ENCODE measurements at places on chromosomes 4 and X.

GRCh38 chr4:17168571-17168970 is 270.1 kb upstream of the LDB2 start:
- DNase-seq, result no peak

GRCh38 chrX:11764602-11765067 is 6.6 kb downstream of the MSL3 start:
- DNase-seq, result no peak

GRCh38 chr4:48270951-48271473 is 1.4 kb upstream of the TEC start:
- DNase-seq, result no peak

GRCh38 chr4:8051644-8052043 is 107.0 kb downstream of the ABLIM2 start:
- no peak for DNase-seq

DNA sequence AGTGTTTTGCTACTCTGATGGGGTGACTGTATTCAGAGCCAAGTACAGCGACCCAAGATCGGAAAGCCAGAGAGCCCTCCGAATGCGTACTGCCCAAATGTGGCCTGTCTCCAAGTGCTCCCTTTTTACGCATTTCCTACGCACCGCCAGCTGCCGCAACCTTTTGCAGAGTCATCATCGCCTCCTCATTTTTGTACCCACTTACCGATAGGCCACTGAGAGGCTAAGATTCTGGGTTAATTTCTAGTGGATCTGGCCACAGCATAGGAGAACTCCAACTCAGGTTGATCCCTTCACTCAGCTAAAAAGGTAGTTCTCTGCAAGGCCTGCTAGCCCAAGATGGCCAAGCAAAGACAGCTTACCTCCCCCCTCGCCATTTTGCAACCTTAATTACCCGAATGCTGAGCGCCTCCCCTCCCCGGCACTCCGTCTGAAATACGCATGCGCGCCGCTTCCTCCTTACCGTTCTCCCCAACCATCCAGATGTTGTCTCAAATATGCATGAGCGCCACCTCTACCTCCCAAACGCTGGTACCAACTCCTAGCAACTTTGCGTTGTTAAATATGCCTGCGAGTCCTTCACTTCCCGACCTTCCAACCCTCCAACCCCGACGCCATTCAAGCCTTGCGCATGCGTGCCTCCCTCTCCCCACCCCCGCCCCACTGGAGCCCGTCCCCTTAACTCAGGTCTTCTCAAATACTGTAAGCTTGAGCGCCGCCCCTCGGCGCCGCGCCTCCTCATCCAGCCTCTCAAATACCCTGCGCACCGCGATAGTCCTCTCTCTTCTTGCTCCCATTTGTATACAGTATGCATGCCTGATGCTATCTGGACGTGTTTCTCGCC is 11.8 kb upstream of the ZCCHC13 start:
- DNase-seq, result peak; percentile 94

- no peak for DNase-seq
Measured at GRCh38 chr4:184265546-184266351, 48.1 kb upstream of the ENPP6 start.

DNA sequence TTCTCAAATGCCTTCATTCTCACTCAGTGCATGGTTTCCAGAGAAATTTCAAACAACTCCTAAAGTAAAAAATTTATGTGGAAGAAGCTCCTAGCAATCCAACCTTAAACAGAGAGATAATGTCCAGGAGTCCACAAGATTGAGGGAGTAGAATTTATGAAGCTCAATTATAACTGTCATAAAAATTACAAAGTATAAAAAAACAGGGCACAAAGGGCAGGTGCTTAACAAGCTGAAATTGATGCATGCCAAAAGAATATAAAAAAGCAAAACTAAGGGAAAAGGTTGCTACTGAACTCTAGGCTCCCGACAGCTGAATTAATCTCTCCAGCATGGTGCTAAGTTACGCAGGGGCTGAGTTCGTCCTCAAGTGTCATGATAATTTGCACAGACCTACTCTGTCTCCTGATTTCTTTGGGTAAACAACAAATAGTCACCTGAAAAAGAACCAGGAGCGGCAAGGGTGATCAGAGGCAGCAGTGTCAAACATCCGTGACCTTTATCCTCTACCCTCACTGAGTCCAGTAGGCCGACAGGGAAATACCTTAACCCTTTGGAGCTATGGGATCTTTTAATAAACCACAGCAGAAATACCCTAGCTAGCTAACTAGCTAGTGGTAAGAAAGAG is 47.2 kb upstream of the RELL1 start:
- no peak for DNase-seq

DNA sequence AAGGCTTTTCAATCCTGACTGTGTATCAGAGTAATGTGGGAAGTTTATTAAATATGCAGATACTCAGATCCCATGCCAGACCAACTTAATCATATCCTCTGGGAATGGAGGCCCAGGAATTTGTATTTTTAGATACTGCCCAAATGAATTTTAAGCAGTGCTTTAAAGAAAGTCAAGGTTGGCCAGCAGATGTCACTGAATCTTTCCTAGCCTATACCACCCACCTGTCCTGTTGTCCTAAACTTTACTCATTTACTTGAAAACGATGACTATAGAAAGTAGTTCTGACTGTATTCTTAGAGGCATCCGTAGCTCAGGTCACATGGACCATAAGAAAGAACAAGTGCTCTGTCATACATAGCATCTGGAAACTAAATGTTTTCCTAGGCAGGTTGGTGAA is 79.9 kb downstream of the AMOT start:
- no peak for DNase-seq

GRCh38 chr4:4595252-4595651 is 53.4 kb upstream of the STX18 start:
- DNase-seq, result no peak

GRCh38 chrX:153635788-153636668 is 11.0 kb upstream of the DUSP9 start:
- DNase-seq, result no peak
